ENCODE measurements at places on chromosomes 3 and 15.
A peak's percentile ranks its signal among the peaks of the same experiment; 100 is the strongest.

- no peak for DNase-seq
Observed at GRCh38 chr3:11998092-11998491, 6.1 kb upstream of the SYN2 start.

DNA sequence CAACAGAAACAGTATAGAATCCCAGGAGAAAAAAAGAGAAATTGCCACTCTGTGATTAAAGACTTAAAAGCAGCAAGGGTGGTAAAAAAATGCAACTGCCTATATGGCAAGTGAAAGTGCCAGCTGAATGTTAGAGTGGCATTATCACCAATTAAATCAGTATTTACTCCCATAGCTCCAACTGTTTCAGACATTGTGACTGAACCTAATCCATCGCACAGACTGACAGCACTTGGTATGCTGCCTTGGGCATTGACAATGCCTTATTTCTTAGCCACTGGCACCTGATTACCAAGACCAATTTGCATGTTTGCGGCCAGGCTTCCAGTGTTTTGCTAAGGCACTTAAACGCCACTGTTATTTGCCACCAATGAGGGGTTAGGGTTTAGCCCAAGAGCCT is 201.9 kb upstream of the NECTIN3 start:
- DNase-seq: no peak

GRCh38 chr15:58057559-58057958 is 8.0 kb downstream of the ALDH1A2 start:
- DNase-seq: no peak

DNA sequence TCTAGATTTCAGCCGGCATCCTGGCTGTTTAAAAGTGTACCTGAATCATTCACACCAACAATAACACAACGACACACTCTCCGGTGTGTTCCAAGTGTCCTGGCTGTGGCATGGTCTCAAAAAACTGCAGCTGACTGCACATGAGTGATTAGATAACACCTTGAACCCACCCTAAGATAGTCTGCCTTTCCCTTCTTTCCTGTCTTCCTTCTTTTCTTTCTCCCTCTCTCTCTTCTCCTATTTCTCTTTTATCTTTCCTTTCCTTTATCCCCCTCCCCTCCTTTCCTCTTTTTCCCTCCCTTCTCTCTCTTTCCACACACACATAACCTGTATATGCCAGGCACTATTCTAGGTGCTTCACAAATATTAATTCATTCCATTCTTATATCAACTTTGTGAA is 1.2 kb upstream of the FAH start:
- DNase-seq: peak; percentile 35

DNA sequence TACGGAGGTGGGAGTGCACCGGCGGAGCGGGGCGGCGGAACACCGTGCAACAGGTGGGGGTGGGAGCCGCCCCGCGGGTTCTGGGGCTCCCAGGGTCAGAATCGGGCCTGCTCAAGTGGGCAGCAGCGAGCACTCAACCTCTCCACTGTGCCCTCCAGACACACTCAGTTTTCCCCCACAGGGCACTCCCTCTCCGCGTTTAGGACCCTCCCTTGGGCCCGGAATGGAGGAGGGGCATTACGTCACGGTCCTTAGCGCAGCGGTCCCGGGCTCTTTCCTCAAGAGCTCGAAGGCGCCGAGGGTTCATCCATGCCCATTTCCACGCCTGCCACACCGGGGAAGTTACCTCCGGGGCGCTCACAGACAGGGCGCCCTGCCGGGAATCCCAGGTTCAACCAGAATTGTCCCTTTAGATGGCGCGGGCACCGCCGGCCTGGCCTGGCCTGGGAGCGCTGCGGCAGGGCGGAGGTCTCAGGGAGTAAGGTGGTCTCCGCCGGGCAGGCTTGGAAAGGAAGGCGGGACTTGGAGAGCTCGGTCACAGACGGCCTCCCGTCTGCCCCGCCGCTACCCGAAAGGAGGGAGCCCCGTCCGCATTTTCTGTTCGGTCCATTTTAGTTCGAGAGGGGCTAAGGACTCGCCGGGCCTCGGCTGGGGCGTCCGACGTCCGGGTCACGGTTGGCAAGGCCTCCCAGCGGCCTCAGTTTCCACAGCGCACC is 5.1 kb downstream of the RNU6-1 start:
- no peak for DNase-seq

DNA sequence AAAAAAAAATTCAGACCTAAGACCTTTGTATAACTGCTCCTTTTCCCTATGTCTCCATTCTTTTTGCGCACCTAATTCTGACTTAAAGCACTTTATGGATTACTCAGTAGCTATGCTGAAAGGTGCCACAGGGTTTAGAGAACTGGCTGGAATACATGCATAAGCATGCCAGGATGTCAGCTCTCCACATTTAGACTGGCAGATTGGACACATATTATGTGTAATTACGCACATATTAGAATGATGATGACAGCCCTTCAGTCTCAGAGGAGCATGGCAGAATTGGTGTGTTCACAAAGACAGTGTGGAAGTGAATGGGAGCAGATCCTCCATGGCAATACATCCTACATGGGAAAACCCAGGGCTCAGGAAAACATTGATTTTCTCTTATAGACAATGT is 108.1 kb upstream of the LSAMP start:
- no peak for DNase-seq

DNA sequence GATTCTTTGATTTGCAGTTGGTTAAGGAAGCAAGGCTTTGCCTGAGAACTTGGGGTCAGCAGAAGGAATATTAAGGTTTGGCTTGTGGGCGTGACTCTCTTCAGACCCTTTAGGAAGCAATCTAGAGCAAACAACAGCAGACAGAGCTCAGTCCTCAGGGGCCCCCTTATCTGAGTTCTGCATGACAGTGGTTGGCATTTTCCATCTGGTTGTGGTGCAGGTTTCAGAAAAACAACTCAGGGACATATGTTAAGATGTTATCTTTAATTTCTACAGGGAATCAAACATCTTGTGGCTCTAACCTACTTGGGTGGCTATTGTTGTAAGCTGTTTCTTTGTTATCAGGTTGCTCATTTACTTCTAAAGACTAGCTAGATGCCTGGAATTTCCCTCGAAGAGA is 141.4 kb downstream of the VPS8 start:
- DNase-seq: no peak

DNA sequence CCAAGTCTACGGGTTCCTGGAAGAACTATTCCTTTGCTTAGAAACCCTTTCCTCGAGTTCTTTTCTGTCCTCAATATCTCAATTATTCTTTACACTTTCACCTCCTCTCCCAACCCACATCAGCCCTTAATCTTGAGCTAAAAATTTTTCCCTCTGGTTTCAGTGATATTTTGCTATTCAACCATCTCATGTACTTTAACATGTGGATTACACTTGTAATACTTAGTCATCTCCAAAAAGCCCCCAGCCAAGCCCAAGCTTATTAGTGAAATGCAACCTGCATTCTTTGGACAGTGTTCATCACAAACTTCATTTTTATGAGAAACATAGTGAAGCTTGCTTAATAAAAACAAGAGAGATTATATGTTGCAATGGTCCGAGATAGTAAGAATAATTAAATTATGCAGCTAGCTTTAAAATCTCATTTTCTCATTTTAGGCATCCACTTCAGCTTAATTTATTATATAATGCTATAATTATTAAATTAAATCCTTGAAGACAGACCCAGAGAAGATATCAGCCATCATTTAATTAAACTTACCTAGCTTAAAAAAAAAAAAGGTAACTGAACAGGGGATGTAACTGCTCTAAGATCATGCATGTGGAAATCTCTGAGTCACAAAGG is 534.5 kb upstream of the TBL1XR1 start:
- DNase-seq: no peak

GRCh38 chr15:38508647-38509046 is 54.7 kb downstream of the FAM98B start:
- no peak for DNase-seq

DNA sequence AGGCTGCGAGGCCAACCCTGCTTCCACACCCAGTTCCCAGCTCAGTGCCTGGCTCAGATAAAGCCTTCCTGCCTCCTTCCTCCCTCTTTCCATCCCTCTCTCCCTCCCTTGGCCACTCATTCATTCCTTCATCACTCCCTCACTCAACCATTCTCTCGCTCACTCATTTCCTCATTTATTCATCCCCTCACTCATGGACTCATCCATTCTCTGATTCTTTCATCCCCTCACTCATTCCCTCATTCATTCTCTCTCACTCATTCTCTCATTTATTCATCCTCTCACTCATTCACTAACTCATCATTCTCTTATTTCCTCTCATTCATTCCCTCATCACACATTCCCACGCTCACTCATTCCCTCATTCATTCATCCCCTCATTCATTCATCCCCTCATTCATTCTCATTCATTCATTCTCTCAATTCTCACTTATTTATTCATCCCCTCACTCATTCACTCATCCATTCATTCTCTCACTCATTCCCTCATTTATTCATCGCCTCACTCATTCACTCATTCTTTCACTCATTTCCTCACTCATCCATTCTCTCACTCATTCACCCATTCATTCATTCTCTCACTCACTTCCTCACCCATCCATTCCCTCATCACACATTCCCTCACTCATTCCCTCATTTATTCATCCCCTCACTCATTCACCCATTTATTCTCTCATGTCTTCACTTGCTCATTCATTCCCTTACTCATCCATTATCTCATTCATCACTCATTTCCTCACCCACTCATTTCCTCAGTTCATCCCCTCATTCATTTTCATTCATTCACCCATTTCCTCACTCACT is 13.2 kb downstream of the ABTB1 start:
- no peak for DNase-seq

DNA sequence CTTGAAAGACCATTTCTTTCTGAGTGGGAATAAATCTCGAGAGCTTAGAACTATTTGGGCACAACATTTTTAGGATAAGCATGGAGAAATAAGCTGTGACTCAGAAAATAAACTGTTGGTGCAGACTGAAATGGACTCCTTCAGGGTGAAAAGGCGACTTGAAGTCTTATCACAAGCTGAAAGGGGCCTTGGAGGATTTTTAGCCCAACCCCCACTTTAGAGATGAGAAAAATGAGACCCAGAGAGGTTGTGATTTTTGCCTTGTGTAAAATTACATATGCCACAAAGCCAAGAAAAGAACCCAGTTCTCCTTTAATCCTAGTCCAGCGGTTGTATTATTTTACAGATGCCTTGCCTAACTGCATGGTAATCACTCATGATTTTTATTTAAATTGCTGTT is 1.5 kb downstream of the ATP1B3 start:
- no peak for DNase-seq

DNA sequence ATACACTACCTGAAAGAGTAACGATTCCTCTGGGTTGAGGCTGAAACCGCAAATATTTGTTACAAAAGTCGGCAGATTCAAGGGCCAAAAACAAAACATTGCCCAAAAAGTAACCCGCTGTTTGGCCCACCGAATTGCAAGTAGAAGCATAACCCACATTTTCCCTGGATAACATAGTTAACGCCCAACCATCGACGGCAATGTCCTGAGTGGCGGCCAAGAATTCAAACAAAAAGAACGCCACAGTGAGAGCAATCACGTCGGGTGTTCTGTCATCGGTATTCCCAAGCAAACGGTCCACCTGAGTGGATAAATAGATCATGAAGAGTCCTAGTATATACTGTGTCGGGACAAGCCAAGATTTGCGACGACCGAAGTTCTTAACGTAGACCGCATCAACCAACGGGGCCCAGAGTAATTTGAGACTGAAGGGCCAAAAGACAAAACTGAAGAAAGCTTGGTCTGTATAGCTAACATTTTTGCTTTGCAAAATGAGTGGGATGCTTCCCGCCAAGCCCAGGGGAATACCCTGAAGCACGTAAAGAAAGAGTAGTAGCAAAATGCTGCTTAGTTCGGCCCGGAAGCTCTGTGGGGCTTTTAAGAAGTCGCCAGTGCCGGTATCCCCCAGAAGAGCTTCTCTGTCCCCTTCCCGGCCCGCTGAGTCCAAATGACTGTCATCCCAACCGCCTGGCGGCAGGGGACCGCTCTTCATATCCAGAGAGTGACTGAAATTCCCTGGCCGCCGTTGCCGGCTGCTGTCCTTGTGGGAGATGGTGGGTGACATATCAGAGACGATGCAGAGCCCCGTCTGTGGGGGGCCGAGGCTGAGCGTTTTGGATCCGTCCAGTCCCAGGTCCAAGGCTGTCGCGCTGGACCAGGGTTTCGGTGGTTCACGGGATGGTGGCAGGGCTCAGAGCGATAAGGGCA is 750 bp downstream of the SLC33A1 start:
- peak; percentile 37 for DNase-seq

- DNase-seq: no peak
Observed at GRCh38 chr3:139243710-139244109, 100.1 kb upstream of the MRPS22 start.

- DNase-seq: no peak
Observed at GRCh38 chr3:42698216-42698910, 4.2 kb downstream of the HHATL start.

- no peak for DNase-seq
Observed at GRCh38 chr15:55247766-55248427, 41.7 kb downstream of the RAB27A start.

GRCh38 chr15:27989838-27990237 is 109.3 kb downstream of the OCA2 start:
- no peak for DNase-seq

- no peak for DNase-seq
Observed at GRCh38 chr15:32107477-32108080, 77.3 kb downstream of the CHRNA7 start.

DNA sequence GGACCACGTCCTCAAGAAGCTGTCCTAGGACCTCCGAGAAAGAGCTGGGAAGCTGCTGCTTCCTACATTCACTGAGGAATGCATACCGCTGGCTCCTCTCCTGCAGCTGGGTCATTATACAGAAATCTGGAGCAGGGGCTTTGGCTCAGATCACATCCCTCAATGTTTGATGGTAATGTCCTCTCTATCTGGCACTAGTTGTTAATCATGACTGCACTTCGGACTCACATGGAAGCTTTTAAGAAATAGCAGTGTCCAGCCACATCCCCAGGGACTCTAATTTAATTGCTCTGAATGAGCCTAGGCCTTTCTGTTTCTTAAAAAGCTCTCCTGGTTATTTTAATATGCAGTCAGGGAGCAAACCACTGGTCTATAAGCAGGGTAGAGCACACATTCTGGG is 25.7 kb upstream of the MYRIP start:
- no peak for DNase-seq

Data from hematopoietic multipotent progenitor cell treated with erythropoietin and hydrocortisone succinate and interleukin-3 and kit ligand, for 15 days (in vitro differentiated cells).